Activated T-cell treated with anti-CD3 and anti-CD28 coated beads for 4 hours (primary cell): ENCODE measurements at places on chromosomes 7 and 10.
A peak's percentile ranks its signal among the peaks of the same experiment; 100 is the strongest.

- no peak for DNase-seq
Measured at GRCh38 chr7:17581301-17581700, 282.8 kb downstream of the AHR start.

DNA sequence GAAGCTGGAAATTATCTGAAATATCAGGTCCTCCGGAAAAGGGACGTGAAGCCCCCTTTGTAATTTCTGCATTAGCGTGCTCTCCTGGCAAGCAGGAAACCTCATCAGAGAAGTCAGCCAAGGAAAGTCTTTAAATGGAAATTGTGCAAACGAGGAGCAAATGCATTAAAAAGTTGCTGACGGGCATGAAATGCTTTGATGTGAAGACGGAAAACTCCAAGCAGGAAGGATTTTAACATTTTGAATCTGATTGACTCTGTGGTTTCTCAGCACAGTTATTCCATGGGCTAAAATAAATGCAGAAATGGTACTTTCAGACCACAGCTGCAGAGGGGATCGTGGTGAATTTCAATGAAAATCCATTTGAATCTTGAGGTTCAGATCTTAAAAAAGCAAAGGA, 167.8 kb downstream of the AHR start:
- DNase-seq = no peak

DNA sequence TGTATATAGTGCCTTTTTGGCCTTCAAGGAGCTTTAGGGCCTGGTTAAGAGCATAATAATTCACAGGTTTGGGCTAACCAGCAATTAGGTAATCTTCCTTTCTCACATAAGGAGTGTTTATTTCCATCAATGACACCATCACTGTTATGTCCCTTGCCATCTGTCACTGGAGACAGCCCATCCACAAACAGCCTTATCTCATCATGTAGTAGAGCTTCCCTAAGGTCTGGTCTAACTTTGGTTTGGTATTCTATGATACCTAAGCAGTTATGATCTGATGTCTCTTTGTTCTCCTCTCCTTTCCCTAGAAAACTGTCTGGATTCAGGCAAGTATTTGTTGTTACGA, 26.4 kb downstream of the MAPK8 start:
- DNase-seq = no peak

GRCh38 chr7:85150624-85151023, 36.2 kb downstream of the SEMA3D start:
- DNase-seq = no peak

GRCh38 chr7:35846816-35847412, 46.1 kb downstream of the SEPTIN7 start:
- no peak for DNase-seq

GRCh38 chr7:50718876-50719275, 63.8 kb downstream of the GRB10 start:
- DNase-seq = no peak

DNA sequence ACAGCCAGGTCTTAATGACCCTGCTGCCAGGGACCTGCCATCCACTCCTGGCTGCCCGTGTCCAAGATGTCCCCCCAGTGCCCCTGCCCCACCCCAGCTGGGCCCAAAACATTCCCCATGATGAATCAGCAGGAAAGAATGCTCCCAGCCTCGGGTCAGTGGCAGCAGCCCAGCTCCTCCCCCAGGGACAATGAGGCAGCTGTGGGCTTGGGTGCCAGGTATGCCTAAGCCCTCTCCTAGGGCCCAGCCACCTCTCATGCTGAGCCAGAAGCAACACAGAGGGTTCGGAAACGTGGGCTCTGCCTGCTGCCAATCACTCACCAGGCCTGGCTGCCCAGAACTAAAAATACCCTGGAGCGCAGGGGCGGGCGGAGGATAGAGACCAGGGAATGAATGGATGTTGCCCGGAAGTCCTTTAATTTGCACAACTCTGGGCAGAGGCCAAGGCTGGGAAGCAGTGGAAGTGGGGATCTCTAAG, 1.5 kb upstream of the LOXL4 start:
- no peak for DNase-seq

DNA sequence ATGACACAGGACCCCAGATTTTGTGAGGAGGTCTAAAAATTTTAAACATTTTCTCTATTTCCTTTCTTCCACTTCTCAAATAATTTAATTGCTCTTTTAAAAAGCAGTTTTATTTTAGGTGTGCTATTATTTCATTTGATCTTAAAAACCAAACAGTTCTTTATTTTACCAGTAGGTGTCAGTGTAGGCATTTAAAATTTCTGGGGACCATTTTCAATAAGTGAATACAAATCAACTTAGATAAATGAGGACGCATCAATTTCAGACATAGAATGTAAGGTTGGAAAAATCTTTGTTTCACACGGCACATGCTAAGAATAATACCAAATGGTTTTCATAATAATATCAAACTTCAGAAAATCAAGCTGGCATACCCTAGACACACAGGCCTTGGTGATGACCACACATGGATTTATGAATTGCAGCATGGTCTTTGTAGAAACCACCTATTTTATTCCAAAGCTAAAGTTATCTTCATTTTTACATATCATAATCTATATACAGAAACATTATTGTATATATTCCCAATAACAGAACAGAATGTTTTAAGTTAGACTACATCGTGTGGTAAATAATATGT, 127.6 kb upstream of the SLC26A5 start:
- DNase-seq = no peak

- DNase-seq = no peak
Measured at GRCh38 chr7:113199136-113199535, 80.8 kb upstream of the SMIM30 start.

GRCh38 chr7:154781369-154782303, 221.3 kb downstream of the PAXIP1 start:
- DNase-seq = no peak

GRCh38 chr10:64503429-64503828, 982.2 kb downstream of the REEP3 start:
- DNase-seq = no peak

DNA sequence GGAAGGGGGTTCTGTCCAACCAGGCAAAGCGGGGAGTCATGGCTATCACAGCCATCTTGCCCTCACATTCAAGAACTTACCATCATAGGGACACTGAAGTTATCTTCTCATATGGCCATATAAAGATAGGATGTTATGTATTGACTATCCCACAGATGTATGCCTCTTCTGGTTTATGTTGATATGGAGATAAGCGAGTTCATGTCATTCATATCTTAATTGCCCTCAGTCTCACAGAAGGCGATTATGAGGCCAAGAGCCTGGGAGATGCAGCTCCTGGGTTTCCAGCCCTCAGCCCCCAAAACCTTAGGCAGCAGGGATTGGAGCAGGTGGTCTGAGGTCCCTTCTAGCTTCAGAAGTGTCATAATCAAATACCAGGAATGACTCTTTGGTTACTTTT, 8.5 kb upstream of the ANKRD61 start:
- DNase-seq = no peak

GRCh38 chr10:95559471-95559870, 1.7 kb downstream of the SORBS1 start:
- DNase-seq = no peak

GRCh38 chr10:87505366-87506111, 846 bp downstream of the MINPP1 start:
- DNase-seq = peak; percentile 19

- no peak for DNase-seq
Measured at GRCh38 chr10:122050811-122051210, 61.8 kb downstream of the TACC2 start.

DNA sequence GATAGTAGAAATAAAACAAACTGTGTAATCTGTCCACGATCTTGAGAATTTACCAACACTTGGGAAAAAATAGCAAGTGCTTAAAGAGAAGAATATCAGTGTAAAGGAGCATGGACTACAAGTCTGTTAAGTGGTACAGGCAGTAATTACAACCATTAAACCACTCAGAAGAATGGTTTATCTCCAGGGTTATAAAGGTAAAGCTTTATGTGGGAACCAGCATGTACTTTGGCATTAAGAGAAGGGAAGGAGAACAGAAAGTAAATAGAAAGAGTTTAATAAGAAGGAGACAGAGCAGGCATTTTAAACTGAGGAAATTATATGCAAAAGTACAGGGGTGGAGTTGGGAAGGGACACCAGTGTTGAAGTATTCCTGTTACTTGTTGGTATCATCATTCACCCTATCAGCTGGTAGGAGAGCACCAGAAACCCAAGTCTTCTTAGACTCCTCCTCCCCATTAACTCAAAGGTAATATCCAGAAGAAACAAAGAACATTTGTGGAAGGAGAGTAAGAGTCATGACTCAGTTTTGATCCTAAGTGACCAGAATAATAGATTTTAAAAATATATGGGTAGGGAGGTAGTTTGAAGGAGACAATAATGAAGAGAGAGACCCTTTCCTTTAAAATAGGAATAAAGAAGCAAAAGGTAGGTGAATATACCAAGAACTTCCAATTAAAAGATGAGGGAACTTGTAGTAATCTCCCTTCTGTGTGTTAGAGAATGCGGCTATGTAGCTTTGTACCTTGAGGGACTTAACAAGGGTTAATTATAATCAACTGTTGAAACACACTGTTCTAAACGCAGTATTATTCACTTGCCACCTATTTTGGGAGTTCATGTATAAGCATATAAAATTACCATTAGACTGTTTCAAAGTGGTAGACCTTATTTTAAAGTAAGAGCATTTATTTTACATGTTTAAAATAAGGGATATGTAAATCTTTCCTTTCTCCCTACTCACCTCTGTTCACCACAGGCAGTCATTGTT, 92.1 kb upstream of the STRIP2 start:
- DNase-seq = no peak

DNA sequence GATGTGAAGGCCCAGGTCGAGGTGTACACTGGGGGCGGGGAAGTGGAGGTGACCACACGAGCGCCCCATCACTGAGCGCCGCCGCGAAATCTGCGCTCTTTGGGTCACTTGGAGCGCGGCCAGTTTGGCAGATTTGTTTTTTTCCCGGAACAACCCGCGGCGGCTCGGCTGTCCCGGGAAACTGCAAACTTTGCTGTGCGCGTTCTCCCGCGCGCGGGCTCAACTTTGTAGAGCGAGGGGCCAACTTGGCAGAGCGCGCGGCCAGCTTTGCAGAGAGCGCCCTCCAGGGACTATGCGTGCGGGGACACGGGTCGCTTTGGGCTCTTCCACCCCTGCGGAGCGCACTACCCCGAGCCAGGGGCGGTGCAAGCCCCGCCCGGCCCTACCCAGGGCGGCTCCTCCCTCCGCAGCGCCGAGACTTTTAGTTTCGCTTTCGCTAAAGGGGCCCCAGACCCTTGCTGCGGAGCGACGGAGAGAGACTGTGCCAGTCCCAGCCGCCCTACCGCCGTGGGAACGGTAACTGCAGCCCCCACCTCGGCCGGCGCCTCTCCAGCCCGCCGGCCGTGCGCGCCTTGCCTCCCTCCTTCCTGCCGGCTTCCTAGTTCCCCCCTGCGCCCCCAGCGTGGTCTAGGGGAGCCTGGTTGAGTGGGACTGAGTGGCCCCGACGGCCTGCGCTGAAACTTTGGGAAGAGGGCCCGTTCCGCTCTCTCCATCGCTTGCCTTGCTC, at the start of gene CASP7:
CASP7 (plus strand) TSS at position 450 of the 727 bp plus-strand sequence. CDS start 17,582 bp downstream, outside the sequence.
- peak; percentile 69 for DNase-seq

DNA sequence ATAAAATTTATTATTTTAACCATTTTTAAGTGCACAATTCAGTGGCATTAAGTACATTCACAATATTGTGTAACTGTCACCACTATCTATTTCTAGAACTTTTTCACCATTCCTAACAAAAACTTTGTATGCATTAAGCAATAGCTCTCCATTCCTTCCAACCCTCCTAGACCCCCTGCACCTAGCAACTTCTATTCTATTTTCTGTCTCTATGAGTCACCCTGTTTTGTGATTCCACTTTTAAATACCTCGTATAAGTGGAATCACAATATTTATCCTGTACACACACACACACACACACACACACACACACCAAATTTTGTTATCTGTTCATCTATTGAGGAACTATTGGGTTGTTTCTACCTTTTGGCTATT, 89.2 kb downstream of the ARID5B start:
- DNase-seq = no peak

- no peak for DNase-seq
Measured at GRCh38 chr10:58017719-58018367, 249.9 kb downstream of the IPMK start.

DNA sequence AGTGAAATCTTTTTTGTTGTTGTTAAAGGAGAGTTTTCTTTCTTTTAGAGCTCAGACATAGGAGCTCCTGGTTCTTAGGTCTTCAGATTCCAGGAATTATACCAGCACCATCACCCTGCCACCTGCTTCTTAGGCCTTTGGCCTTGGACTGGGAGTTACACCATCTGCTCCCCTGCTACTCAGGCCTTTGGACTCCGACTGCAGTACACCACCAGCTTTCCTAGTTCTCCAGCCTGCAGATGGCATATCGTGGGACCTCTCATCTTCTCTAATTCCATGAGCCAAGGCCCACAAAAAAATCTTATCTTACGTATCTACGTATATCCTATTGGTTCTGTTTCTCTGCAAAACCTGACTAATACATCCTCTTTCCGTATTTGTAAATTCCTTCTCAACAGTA, 5.1 kb upstream of the TACC2 start:
- no peak for DNase-seq

DNA sequence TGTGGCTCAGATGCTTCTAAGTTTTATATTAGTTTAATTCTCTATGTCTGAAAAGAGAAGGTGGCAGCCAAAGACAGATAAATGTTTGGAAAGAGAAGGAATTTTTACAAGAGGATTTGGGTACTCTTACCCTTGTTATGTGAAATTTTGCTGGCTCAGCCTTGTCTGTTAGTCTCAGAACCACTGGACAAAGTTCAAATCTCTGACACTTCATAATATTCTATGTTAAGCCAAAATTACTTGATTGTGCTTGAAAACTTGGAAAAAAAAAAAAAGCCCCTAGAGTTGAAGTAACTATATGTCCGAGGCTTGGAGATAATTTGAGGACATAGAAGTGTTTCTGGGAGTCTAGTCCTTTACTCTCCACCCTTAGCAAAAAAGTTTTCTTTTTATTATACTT, 1079.3 kb upstream of the LRRTM3 start:
- no peak for DNase-seq

DNA sequence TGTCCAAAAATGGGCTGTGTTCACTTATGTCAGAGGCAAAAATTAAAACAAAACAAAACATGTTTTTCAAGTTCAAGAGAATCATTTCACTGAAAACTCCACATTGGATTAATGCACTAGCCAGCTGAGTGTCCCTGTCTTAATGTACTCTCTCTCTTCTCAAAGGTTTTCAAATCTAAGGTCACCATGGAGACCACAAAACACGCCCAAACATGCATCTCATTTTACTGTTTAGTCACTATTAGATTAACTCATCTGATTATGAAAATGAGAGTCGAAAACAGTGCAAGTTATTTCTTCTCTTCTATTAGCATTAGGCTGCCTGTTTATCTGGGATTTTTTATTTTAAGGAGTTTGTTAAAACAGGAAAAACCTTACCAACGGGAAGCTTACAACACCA, 70.8 kb upstream of the ASAH2 start:
- DNase-seq = no peak
